Tongue (tissue), 3 donors: ENCODE measurements at places on chromosomes 5 and 9. TPM values are rescaled to one million over a fixed set of nuclear protein-coding genes. Genes with fewer than 3 reads are reported as not detected.
A peak's percentile ranks its signal among the peaks of the same experiment; 100 is the strongest.

DNA sequence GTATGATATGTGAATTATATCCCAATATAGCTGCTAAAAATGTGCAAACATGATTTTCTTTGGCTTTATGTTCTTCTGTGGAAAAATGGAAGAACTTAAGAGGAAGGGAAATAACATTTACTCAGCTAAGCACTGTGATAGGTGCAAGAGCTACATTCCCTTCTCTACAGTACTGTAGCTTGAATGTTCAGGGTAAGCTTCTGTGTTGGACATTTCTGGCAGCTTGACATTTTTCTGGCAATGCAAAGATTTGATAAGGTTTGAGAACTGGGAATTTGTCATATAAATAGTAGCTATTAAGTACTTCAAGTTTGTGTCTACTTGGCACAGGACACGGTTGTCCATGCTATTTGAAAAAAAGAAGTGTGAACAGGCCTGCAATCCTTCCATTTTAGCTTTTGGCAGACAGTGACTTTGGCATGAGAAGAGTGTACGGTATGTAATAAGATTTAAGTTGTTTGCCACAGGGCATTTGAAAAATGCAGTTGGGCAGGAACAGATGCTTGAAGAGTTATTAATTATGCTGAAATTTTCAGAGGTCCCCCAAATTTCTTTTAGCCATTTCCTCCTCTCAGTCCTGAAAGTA, 77.6 kb downstream of the KIF4B start:
- DNase-seq: peak; percentile 72

DNA sequence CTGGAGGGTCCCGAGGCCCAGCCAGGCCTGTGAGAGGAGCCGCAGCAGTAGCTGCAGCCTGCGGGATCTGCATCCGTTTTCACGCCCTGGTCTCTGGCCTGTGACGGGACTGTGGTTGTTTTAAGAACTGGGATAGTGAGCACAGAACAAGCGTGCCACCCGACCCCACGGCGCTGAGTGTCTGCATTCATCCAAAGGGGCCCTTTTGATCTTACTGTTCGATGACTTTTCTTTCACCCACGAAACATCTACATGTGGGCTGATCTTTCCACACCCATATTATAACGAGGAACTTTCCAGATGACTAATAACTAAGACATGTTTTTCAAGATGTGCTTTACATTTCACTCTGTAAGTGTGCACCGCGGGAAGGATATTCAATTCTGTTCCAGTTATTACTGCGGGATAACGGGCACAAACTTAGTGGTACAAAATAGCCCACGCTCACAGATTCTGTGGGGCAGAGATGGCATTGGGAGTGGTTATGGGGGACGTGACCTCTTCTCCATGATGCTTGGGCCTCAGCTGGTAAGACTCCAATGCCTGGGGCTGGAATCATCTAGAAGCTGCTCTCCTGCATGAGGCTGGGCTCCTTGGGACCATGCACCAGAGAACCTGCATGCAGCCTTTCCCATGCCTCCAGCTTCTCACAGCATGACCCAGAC, 165.0 kb downstream of the SYK start:
- DNase-seq: no peak

GRCh38 chr5:76470976-76471375, 67.9 kb downstream of the IQGAP2 start:
- DNase-seq: no peak

DNA sequence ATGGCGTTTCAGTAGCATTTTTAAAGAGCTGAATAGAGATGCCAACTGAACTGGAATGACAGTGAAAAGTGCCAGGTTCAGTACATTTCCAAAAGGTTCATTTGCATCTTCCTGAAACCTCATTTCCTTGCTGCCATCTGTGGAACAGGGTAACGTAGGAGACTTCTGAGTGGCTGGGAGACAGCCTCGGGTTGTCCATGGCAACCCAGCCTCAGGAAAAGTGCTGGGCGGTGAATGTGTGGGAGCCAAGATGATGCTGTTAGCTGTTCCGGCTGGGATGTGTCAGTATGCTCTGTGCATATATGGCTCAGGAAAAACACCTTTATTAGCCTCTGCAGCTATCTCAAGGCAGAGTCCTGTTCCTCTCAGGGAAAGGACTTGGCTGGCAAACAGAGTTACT, 87.5 kb downstream of the KLHL3 start:
- no peak for DNase-seq

DNA sequence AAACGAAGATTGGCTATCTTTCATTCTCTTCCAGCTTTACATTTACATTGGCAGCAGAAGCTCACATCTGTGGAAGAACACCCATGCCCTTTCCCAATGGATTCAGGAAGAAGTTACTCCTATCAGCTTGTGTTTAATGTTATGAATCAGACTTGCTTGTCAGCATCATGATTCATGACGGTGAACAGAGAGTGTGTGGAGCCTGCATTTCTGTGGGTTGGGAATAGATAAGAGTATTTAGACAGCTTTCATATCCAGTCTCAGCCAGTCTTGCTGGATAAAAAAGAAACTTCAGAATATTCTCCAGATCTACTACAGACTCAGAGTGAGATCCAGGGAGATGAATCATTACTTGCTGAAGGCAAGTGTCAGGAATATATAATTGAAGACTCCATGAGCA, 812.9 kb upstream of the ZNF608 start:
- DNase-seq: peak; percentile 47

- no peak for DNase-seq
Measured at GRCh38 chr5:126351153-126351552, 72.1 kb upstream of the GRAMD2B start.

- peak; percentile 10 for DNase-seq
Measured at GRCh38 chr5:160419458-160420330, 813 bp upstream of the SLU7 start.

Gene PRXL2C
- total RNA-seq: 23.1 TPM
